ENCODE measurements at places on chromosomes 1 and 21.
A peak's percentile ranks its signal among the peaks of the same experiment; 100 is the strongest.

DNA sequence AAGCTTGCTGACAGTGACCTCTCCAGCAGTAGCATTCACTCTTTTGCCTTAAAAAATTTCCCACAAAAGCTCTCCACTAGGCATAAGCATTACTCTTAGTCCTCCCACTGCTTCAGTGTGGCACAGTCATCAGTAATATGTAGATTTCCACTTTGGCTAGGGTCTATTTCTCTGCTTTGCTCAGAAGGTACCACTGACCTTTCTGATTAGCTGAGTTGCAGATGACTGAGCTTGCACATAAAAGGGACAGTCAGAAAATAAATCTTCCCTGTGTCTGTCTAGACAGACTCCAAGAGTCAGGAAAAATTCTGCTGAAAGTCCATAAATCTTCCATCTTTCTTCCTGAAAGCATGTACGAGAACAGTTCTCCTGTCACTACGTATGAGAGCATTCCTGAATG, 56.6 kb upstream of the APP start:
- H3K4me1 ChIP-seq: no peaks in the 10 kb centered on the region
- no peak overlapping the region for H3K27ac ChIP-seq
- H3K4me3 ChIP-seq: no peak overlapping the region
- no peaks in the 10 kb centered on the region for H3K27me3 ChIP-seq

DNA sequence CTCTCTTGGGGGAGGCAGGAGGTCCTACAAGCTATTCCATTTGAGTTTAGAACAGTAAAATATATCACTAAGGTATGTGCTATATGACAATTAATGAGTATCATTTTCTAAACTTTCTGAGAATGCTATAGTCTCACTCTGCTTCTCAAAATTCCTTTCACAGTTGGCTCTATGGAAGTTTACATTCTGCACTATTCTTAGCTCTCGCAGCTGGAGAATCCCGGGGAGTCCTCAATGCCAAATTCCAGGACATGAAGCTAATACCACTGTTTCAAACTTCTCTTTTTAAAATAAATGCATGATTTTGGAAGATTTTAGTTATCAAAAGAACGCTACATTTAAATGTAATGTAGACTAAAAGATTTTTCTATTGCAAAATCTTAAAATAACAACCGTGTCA, 22.4 kb upstream of the PALMD start:
- DNase-seq: no peak
- no peak overlapping the region for H3K4me3 ChIP-seq
- no peak overlapping the region for H3K27ac ChIP-seq
- H3K36me3 ChIP-seq: no peaks in the 10 kb centered on the region
- H3K4me1 ChIP-seq: no peaks in the 10 kb centered on the region
- H3K27me3 ChIP-seq: no peaks in the 10 kb centered on the region

DNA sequence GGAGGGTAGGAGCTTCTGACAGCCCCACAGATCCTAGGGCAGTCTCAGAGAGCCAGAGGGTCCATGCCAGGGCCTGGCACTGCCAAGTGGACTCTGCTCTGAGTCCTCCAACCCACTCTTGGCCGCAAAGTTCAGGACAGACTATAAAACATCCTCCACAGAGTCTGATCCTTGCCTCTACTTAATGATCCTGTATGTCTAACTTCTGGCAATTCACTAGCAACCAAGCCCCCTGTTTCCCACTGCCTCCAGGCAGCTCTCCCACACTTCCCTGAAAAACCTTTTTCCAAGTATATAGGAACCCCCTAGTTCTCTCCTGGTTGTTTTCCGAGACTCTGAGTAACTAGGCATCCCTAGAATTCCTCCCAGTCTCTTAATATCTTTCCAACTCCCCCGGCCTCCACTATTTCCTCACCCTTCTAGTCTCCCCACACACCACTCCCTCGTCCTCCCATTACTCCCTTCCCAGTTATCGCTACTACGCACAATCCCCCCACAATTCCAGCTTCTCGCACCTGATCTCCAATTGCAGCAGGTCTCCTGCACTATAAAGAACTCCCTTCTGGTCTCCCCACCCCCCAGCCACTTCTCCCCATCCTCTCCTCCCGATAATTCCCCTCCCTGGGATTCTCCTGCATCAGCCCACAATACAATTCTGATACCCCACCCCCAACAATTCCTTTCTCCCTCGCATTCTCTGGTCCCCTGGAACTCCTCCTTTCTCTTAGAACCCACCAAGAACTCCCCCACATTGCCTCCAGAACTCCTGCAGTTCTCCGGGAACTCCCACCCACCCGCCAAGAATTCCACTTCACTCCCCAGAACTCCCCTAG, 574 bp downstream of the IGSF9 start:
- H3K27ac ChIP-seq: peak overlapping the region; percentile 47
- H3K27me3 ChIP-seq: no peaks in the 10 kb centered on the region
- peak overlapping the region; percentile 52 for H3K4me3 ChIP-seq
- no peaks in the 10 kb centered on the region for H3K36me3 ChIP-seq
- DNase-seq: peak; percentile 72

- no peaks in the 10 kb centered on the region for H3K4me1 ChIP-seq
- no peak overlapping the region for H3K4me3 ChIP-seq
- no peaks in the 10 kb centered on the region for H3K27me3 ChIP-seq
- no peaks in the 10 kb centered on the region for H3K36me3 ChIP-seq
- no peak for DNase-seq
Observed at GRCh38 chr1:87592156-87592555, 263.5 kb downstream of the LMO4 start.

GRCh38 chr1:46556822-46557221, 5.4 kb upstream of the KNCN start:
- H3K36me3 ChIP-seq: peaks cover 2% of the 10 kb centered on the region

GRCh38 chr1:5502311-5503194, 489.7 kb downstream of the NPHP4 start:
- H3K27ac ChIP-seq: no peak overlapping the region
- H3K4me3 ChIP-seq: no peak overlapping the region
- H3K4me1 ChIP-seq: no peaks in the 10 kb centered on the region
- no peaks in the 10 kb centered on the region for H3K27me3 ChIP-seq
- no peaks in the 10 kb centered on the region for H3K36me3 ChIP-seq

DNA sequence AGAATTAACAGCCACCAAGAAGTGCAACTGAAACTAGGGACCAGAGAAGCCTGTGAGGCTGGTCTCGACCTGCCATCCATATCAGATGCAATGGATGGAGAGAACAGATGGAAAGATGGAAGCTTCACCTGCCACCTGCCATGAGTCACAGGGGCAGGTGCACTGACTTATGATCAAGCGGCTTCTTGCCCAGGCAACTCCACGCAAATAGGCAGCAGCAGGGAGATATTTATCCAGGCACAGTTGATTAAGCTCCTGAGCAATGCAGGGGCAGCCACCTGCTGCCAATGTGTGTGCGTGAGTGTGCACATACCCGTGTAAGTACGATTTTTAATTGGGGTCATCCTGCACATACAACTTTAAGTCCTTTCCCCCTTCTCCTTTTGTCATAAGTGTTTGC, 174.2 kb downstream of the PTPRU start:
- no peak for DNase-seq
- no peaks in the 10 kb centered on the region for H3K27me3 ChIP-seq
- no peaks in the 10 kb centered on the region for H3K4me1 ChIP-seq
- no peak overlapping the region for H3K4me3 ChIP-seq
- no peak overlapping the region for H3K27ac ChIP-seq

DNA sequence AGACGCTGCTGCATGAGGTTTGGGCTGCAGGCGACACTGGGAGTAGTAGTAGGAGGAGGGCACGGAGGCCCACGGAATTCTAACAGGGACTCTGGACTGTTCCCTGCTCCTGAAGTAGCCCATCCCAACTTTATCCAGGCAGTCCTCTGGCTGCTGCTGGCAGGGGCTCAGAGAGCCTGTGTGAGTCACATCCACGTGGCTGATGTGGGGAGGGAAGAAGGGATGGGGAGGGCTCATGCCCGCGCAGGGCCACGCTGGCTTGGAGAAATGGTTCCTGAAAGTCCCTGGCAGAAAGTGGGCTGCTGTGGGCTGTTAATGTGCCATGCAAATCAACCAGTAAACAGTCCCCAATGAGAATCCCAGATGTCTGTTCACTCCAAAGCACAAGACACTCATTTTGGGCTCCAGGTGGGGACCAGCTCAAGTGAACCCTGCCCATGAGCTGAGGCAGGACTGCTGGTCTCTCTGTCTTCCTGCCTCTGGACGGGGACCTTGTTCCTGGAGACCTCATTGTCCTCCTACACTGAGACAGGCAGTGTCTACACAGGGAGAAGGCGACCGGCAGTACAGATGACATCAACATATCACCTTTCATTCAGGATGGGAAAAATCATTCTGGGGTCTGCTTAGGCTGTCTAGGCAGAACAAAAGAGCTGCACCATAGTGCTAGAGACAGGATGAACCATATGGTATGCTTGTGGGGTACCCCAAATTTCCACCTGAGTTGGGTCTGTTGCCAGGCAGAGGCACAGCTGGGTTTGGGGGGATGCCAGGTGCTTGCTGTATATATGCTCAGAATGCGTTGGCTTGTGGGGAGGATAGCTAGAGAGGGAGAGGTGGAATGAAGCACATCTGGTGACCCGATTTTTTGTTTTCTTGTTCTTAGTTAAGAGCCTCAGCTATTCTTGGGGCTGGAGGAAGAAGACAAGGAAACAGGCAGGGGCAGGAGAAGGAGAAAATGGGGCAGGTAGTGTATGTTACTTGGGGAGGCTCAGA, 57.9 kb upstream of the FMOD start:
- no peak overlapping the region for H3K27ac ChIP-seq
- H3K36me3 ChIP-seq: no peaks in the 10 kb centered on the region
- no peak for DNase-seq
- H3K4me1 ChIP-seq: no peaks in the 10 kb centered on the region

GRCh38 chr21:34148419-34148804, 75.0 kb downstream of the MRPS6 start:
- H3K4me1 ChIP-seq: no peaks in the 10 kb centered on the region
- DNase-seq: no peak
- H3K36me3 ChIP-seq: no peaks in the 10 kb centered on the region
- no peak overlapping the region for H3K27ac ChIP-seq
- H3K4me3 ChIP-seq: no peak overlapping the region

DNA sequence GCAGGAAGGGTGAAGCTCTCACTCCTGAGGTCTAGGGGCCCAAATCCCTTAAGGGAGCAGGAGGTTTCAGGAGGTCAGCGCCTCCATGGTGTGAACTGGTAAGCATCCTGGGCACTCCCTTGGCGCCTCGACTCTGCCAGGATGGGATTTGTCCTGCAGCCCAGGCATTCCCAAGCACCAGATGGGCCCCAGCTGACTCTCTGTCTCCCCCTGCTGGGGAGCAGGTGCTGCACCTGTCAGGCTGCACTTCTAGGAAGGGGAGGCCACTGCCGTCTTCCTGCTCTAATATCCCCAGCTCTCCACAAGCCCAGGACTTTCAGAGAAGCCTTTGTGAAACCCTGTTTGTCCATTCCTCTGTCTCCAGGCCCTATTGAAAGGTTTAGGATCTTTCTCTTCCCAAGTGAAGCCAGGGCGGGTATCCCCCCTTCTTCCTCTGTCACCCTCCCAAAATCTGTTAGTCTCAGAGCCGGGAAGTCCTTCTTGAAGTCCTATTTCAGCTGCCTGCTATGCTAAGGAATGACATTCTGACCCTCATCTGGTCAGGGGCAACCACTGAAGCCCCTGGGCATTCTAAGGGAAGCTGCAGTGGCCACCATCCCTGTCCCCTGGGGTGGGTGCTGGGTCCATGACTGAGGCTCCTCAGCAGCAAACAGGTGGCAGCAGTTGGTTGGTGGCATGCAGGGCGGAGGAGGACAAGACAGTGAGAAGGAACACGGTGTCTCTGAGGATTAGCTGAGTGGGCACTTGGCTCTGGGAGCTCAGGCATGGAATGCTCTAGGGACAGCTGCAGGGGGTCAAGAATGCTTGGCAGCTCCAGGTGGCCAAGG, 3.2 kb downstream of the MYBPH start:
- H3K27me3 ChIP-seq: no peaks in the 10 kb centered on the region
- no peaks in the 10 kb centered on the region for H3K36me3 ChIP-seq
- H3K27ac ChIP-seq: no peak overlapping the region
- DNase-seq: peak; percentile 72

- DNase-seq: no peak
- no peaks in the 10 kb centered on the region for H3K4me1 ChIP-seq
- H3K27ac ChIP-seq: no peak overlapping the region
- H3K27me3 ChIP-seq: no peaks in the 10 kb centered on the region
- H3K36me3 ChIP-seq: no peaks in the 10 kb centered on the region
Observed at GRCh38 chr1:245276445-245276844, 121.7 kb downstream of the KIF26B start.

DNA sequence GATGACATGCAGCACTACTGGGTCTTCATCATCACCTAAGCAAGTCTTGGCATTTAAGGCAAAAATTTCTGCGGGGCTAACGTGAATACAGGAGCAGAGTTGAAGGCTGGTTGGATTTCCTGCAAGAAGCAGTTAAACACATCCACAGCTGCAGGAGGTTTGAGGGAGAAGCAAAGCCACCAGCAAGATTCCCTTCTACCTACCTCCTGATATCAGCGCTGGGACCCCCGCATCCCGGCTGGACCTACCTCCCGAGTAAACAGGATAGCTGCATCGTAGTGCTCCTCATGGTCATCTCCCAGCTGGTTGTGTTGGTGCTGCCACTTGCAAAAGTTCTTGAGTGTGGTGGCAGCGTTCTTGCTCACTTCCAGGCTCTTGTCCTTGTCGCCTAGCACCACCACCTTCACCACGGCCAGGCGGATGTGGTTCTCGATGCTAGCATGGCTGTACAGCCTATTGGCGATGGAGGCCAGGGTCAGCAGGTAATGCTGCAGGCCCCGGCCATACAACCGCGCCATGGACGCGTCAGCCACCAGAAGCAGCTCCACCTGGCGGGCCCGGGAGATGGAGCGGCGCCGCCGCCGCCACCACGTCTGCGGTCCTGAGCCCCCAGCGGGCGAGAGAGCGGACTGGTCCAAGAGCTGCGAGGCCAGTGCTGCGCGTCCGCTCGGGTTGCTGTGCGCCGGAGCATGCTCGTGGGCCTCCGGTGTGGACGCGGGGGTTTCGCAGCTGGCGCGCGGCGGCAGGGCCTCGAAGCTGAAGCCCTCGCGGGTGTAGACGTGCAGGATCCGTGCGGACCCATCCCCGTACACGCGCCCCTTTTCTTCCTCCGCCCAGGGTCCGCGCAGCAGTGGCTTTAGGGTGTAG, 1.6 kb downstream of the ADAMTS5 start:
- H3K4me1 ChIP-seq: no peaks in the 10 kb centered on the region
- no peak overlapping the region for H3K27ac ChIP-seq
- DNase-seq: peak; percentile 38
- H3K27me3 ChIP-seq: no peaks in the 10 kb centered on the region

GRCh38 chr1:8147956-8148355, 121.8 kb upstream of the ERRFI1 start:
- no peak overlapping the region for H3K27ac ChIP-seq
- no peaks in the 10 kb centered on the region for H3K27me3 ChIP-seq
- no peak for DNase-seq
- no peaks in the 10 kb centered on the region for H3K36me3 ChIP-seq

DNA sequence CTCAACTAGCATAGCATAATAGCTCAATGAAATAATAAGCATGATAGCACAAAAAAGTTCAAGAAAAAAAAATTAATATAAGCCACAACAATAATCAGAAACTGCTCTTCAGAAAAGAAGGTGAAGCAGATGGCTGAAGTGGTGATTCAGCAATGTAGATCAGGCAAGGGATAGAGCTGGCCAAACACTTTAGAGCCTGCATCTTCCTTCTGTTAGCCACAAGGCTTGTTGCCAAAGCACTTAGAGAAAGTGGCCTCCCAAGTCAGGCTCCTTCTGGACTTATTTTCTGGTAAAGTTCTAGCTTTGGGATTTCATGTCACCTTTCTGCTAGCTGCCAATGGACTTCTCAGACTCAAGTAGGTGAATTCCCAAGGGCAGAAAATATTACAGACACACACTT, 60.3 kb upstream of the C1orf87 start:
- H3K27me3 ChIP-seq: no peaks in the 10 kb centered on the region
- H3K4me3 ChIP-seq: no peak overlapping the region
- no peak overlapping the region for H3K27ac ChIP-seq
- no peak for DNase-seq
- no peaks in the 10 kb centered on the region for H3K36me3 ChIP-seq

Data from right lobe of liver (tissue), 6 donors.